ENCODE measurements at places on chromosomes 13 and 19.

- no peak for DNase-seq
Measured at GRCh38 chr19:16383584-16384161, 59.0 kb downstream of the KLF2 start.

GRCh38 chr13:37534181-37534580, 64.4 kb downstream of the POSTN start:
- DNase-seq, result peak; percentile 88

DNA sequence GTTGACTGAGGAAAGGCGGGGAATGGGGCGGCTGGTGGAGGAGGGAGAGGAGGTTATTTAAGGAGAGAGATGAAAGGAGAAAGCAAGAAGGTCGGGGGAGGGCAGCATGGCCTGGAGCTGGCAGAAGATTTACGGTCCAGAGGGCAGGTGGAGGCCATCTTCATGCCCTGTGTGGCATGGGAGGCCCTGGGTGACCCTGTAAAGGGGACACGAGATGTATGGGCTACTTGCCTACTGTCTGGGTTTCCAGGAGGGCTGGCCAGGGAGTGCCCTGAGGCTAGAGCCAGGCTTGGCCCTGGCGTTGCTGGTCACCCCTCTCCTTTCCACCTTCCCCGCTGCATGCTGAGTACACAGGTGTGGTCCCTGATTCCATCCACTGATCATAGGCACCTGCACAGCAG, 6.1 kb downstream of the WTIP start:
- no peak for DNase-seq

GRCh38 chr13:100511466-100511865, 77.1 kb downstream of the GGACT start:
- DNase-seq, result no peak

GRCh38 chr13:20475927-20476691, 49.5 kb downstream of the CRYL1 start:
- DNase-seq, result no peak

DNA sequence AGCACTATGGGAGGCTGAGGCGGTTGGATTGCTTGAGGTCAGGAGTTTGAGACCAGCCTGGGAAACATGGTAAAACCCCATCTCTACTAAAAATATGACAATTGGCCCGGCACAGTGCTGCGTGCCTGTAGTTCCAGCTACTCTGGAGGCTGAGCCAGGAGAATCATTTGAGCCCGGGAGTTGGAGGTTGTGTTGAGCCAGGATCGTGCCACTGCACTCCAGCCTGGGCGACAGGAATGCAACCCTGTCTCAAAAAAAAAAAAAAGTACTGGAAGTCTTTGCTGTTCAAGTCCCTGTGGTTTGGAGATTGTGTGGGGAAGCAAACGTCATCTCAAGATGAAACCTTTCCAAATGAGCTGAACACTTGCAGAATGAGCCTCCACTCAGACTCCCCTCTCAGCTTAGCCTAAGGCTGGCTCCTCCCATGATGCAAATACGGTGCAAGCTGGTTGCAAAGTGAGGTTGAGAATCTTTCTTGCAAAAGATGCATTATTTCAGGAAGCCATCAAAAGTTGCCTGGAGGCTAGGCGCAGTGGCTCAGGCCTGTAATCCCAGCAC, 46.2 kb downstream of the MYO9B start:
- no peak for DNase-seq

DNA sequence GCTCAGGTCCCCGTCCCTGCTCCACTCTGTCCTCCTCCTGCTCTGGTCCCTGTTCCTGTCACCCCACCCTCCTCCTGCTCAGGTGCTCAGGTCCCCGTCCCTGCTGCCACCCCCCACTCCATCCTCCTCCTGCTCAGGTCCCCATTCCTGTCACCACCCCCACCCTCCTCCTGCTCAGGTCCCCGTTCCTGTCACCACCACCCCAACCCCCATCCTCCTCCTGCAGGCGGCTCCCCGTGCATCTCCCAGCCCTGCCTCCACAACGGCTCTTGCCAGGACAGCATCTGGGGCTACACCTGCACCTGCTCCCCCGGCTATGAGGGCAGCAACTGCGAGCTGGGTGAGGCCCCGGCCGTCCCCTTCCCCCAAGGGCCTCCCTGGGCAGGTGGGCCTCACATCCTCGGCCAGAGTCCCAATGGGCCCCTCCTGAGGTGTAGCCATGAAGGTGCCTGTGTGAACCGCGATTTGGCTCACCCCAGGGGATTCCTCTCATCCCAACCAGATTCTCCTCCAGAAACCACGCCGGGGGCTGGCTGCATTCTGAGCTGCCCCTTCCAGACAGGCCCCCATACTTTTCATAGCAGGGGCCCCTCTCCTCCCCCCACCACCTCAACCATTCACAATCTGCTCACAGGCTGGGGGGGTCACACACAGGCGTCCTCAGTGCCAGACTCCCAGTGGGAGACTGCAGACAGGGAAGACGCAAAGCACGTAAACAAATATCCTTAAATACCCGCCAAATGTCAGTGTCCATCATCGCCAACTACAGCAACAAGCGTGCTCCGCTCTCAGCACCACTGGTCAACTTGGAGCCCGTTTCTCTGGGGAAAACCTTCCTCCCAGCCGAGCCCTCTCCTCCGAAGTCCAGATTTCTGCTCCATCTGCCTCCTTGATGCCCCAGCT, 4.6 kb downstream of the PROZ start:
- peak; percentile 60 for DNase-seq

All from LHCN-M2 (cell line).